Activated CD4-positive, alpha-beta T cell treated with anti-CD3 and anti-CD28 coated beads for 4 hours (primary cell): ENCODE measurements at places on chromosomes 13 and 19.

GRCh38 chr13:95222733-95223018, 78.6 kb downstream of the ABCC4 start:
- no peak for DNase-seq

DNA sequence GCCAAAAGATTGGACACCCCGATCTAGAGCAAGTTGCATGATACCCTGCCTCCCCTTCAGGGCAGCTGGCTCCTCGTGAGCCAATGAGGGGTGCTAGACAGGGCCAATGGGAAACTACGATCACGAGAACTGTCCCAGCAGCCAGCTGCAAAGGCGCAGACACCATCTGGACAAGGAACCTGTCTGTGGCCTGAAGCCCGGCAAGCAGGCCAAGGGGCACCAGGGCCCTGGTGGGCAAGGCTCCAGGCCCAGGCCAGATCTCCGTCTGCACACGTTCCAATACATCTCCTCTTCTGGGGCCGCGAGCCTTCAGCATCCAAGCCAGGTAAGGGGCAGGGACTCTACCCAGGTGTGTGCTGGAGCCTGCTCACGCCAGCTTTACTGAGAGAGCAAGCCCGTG, 20.2 kb downstream of the MED26 start:
- no peak for DNase-seq

- DNase-seq: no peak
These were observed 571.7 kb downstream of the LIG4 start for GRCh38 chr13:107643615-107644014.

- no peak for DNase-seq
These were observed 1.0 kb downstream of the HIF3A start for GRCh38 chr19:46297700-46298478.

- no peak for DNase-seq
These were observed 3.3 kb upstream of the TEX29 start for GRCh38 chr13:111317042-111317550.

- DNase-seq: no peak
These were observed 1113.4 kb upstream of the MIR17HG start for GRCh38 chr13:90233933-90234672.

- DNase-seq: no peak
These were observed 576.7 kb upstream of the PCDH9 start for GRCh38 chr13:67806796-67807195.

DNA sequence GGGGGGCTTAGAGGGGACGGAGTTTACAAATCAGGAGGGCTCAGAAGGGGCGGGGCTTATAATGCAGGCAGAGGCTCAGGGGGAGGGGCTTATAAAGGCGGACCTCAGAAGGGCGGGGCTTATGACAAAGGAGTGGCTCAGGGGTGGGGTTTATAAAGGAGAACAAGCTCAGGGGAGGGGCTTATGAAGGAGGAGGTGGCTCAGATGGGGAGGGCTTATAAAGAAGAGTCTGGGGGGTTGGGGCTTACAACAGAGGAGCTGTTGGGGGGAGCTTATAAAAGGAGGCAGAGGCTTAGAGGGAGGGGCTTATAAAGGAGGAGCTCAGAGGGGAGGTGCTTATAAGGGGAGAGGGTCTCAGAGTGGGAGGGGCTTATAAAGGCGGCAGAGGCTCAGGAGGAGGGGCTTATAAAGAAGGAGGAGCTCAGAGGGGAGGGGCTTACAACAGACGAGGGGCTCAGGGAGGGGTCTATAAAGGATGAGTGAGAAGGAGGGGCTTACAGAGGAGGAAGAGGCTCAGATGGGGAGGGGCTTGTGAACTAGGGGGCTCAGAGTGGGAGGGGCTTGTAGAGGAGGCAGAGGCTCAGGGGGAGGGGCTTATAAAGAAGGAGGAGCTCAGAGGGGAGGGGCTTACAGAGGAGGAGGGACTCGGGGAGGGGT, 1.0 kb downstream of the SMIM24 start:
- peak; percentile 20 for DNase-seq

DNA sequence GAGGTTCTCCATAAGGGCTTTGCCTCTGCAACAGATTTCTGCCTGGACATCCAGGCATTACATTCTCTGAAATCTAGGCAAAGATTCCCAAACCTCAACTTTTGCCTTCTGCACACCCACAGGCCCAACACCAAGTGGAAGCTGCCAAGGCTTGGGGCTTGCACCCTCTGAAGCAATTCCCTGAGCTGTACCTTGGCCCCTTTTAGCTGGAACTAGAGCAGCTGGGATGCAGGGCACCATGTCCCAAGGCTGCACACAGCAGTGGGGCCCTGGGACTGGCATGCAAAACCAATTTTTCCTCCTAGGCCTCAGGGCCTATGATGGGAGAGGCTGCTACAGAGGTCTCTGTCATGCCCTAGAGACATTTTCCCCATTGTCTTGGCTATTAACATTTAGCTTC, 943.2 kb downstream of the PCDH17 start:
- no peak for DNase-seq
